HCEC 1CT (cell line): ENCODE measurements at places on chromosomes 6 and 20.

DNA sequence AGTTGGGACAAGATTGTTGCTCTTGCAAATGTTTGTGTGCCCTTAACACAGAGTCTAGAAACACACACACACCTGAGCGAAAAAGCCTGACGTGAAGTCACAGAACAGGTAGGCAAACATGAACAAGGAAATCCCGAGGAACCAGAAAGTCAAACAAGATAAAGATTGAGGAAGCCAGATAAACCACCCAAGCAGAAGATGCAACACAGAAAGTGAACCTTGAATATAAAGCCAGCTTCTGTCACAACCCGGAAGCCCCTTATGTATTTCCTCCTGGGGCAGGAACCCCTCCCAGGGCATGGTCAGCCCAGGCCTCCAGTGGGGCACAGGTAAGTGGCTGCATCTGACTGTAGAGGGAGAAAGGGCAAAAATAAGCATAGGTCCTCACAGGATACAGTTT lies 158.2 kb upstream of the SUPT3H start:
- no peak for DNase-seq

- DNase-seq: peak; percentile 57
These were observed 1.4 kb upstream of the PRND start for GRCh38 chr20:4720041-4720976.

GRCh38 chr20:63310265-63310991 lies 17.4 kb downstream of the COL20A1 start:
- DNase-seq: no peak

DNA sequence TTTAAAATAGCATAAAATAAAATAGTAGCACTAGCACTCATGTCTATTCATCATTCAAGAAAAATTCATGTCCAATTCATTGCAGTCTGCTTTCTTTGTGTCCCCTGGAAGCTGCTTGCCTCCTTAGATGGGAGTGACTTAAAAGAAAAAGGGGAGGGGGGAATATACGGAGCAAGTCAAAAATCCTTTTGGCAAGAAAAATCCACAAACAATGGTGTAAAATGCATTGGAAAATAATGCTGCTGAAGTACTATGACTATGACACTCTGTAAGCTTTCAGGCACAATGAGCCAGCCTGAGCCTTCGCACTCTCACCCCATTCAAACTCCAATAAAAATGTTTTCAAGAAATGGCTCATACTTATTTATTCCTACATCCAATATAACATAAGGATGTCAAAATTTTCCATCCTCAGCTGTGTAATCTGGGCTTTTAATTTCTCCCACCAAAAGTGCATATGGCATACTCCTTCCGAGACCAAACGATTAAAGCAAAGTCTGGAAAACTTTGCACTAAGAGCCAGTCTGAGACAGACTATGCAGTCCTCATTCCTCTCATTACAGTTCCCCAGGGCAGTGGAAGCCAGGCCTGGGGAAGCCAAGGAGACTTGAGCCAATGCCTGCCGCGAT lies 790 bp downstream of the NEDD9 start:
- peak; percentile 68 for DNase-seq

- DNase-seq: no peak
These were observed 24.6 kb downstream of the HBS1L start for GRCh38 chr6:135030056-135030473.

DNA sequence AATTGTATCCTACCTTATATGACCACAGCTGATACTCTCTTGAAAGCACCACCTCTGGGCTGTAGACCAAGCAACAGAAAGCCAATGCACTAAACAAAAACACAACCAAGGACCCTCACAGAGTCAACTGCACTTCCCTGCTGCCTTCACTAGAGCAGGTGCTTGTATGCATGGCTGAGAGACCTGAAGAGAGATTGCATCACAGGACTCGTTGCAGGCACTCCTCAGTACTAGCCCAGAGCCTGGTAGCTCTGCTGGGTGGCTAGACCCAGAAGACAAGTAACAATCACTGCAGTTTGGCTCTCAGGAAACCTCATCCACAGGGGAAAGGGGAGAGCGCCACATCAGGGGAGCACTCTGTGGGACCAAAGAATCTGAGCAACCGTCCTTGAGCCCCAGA lies 521.6 kb upstream of the IMPG1 start:
- DNase-seq: no peak

DNA sequence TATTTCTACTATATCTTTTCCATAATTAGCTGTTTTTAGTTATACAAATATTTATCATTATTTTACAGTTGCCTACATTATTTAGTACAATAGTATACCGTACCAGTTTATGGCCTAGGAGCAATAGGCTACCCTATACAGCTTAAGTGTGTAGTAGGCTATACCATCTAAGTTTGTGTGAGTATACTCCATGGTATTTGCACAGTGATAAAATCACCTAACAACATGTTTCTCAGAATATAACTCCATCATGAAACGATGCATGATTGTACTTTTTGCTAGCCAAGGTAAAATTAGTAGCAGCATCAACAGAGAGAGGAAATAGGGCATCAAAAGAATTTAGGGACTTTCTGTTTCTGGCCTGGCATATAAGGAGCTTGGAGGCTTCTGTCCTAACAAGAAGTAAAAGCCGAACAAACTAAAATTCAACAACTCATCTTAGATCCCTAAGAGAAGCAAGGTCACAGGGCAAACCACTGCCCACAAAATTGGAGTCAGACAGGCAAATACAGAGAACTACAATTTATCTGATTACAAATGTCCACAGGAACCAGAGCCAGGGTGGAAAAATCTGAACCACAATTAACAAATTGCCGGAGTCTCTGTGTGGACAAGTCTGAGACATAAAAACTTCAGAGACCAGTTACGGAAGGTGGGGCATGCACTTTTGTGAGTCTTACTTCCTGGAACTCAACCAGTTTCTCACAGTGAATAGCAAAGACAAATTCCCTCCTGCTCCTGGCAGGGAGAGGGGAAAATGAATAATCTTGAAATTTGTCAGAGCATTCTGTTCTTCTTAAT lies 671.4 kb downstream of the RFPL4B start:
- DNase-seq: no peak

GRCh38 chr6:157096522-157096921 lies 226.8 kb downstream of the TMEM242 start:
- DNase-seq: no peak

DNA sequence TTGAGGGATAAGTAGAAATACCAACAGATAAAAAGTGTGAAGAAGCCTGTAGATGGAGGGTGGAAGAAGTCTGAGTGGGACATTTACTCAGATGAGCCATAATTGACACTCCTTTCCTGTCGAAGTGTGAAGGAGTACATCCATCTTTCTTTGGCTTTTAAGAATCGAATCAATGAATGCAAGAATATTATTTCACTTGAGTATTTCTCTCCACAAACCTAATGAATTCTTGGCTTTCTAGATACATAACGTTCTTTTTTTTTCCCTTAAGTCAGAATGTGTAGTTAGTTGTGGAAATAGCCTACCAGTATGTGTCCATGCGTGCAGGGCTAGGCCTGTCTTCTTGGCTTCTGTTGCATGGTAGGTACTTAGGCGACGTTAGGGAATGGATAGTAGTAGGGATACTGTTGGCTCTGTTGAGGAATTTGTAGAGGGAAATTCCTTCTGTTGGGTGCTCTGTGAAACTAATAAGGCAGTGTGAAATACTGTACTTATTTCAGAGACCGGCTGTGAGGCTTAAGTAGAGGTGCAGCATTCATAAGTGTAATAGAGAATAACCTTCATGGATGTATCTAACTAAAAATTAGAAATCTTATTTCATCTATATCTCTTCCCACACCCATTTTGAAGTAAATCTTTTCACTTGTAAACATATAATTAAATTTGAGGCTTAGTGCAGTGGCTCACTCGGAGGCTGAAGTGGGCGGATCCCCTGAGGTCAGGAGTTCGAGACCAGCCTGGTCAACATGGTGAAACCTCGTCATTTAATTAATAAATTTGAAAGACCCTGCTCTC lies 1.5 kb downstream of the RPS18 start:
- DNase-seq: no peak

- no peak for DNase-seq
These were observed 14.1 kb upstream of the CD24 start for GRCh38 chr6:106988664-106989063.

DNA sequence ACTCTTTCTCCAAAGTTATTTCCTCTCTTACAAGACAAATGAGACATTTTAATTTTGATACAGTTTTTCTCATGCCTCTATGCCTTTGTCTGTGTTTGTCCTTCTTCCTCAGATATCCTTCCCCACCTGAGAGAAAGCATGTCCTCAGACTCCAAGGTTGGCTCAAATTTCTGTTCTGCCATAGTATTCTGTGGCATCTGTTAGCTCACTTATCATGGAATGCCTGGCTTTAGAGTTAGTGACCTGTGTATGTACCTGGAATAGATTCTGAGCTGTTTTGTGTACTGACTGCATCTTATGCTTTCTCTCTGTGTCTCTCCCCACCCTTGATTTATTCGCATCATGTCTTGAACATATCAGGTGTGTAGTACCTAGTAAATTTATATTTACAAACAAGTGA lies 90.0 kb downstream of the CENPW start:
- DNase-seq: no peak

DNA sequence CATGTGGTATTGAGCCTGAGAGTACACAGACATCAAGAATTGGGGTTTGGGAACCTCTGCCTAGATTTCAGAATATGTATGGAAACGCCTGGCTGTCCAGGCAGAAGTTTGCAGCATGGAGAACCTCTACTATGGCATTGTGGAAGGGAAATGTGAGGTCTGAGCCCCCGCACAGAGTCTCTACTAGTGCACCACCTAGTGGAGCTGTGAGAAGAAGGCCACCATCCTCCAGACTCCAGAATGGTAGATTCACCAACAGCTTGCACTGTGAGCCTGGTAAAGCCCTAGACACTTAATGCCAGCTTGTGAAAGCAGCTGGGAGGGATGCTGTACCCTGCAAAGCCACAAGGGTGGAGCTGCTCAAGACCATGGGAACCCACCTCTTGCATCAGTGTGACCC lies 658.2 kb downstream of the HACE1 start:
- no peak for DNase-seq

GRCh38 chr20:40148886-40149285 lies 540.1 kb downstream of the MAFB start:
- DNase-seq: no peak

DNA sequence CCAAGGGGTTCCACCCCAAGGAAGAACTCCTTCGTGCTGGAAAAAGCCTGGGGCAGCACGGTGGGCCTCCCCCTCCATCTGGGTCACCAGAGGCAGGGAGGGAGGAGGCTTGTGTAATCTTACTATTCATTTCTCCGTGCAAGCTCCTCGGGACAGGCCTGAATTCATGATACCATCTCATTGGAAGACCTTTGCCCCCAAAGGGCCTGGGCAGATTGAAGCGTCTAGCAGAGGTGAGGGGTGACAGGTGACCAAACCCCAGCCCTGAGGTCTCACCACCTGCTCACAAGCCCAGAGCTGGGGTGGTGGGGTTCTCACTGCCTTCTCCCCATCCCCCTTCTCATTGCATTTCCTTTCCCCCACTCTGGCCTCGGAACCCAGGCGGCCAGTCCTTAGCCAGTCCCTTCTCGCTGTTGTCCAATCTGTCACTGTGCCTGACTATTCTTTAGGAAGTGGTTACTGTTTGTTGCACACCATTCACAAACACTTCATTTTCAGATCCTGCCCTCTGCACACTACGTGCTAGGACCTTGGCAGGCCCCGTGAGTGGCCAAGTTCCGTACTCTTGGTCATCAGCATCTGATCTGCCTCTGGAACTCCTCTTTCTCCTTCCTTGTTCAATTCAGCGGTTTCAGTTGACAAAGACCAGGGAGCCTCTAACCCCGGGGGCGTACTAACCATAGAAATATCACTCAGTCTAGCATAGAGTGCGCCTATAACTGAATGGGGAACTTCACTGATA lies 137.1 kb downstream of the LY86 start:
- no peak for DNase-seq

GRCh38 chr6:131687022-131687421 lies 14.2 kb downstream of the OR2A4 start:
- no peak for DNase-seq

- no peak for DNase-seq
These were observed 102.7 kb downstream of the BMP5 start for GRCh38 chr6:55772730-55773129.

GRCh38 chr20:10429443-10429981 lies 4.5 kb downstream of the MKKS start:
- no peak for DNase-seq

- no peak for DNase-seq
These were observed 243.9 kb upstream of the RUNX2 start for GRCh38 chr6:45084257-45084656.

DNA sequence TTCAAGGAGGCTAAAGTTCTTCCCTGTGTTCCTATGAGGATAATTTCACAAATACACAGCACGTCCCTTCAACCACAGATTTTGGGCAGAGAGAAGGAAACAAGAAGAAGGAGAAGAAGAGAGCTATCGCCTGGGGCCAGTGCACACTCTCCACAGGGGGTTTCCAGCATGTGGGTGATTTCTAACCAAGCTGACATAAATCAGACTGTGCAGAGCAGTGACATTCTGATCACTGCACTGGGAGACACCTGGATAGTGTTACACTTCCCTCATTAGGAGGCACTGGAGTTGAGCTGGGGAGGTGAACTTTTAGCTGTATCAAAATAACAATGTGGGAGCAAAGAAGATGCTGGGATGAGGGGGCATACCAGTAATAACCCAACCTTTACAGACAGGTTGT lies 71.8 kb upstream of the CENPW start:
- DNase-seq: no peak

DNA sequence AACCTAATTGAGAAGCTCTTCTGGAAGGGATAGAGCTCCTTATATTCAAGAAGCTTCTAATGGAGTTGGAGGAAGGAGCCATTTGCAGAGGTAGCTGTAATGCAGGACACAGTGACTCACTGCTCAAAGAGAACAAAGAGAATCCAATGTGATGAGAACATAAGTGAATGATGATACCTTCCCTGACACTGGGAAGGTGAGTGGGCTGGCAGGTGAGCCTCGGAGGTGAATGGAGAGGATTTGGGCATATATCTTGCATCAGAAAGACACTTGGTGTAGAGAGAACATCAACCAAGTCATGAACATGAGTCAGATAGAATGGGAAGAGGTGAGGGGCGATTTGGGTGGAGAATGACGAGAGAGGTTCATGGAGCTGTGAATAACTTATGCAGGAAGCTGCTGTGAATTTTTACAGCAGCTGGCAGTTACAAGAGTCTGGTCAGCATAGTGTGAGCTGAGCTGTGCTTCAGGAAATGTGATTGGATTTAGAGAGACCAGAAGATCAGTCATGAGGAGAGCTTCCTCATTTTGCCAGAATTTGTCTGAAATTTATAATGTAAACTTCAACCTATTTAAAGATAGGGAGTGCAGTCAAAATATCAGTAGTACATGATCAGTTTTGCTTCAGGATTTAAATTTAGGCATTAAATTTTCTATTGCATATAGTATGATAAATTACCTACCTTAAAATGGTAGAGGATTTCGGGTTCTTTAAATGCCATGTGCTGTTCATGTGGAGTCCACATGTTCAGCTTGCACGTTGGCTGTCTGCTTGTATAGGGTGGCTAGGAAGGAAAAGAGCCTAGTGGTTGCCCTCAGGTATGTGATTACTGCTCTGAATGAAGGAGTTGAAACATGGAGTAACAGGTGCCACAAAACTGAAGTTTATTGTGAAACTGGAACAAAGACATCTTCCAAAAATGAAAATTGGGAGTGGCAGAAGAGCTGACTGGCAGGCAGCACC lies 59.2 kb upstream of the KIF25 start:
- no peak for DNase-seq

GRCh38 chr6:41200901-41201763 lies at the start of gene TREML2:
Gene TREML2 (minus strand): TSS chr6:41201149. CDS start chr6:41201008, 141 bp downstream.
- no peak for DNase-seq

GRCh38 chr6:79313254-79313653 lies 78.8 kb upstream of the HMGN3 start:
- DNase-seq: no peak

- DNase-seq: no peak
These were observed 152.2 kb downstream of the SLC16A10 start for GRCh38 chr6:111239461-111239860.
